Activated naive CD8-positive, alpha-beta T cell treated with anti-CD3 and anti-CD28 coated beads, Interleukin-2, amount 10 ng/mL, durations not matched to agents 7 days and 5 days (primary cell): ENCODE measurements at places on chromosomes 4 and X. TPM values are rescaled to one million over a fixed set of nuclear protein-coding genes. Genes with fewer than 3 reads are reported as not detected.

DNA sequence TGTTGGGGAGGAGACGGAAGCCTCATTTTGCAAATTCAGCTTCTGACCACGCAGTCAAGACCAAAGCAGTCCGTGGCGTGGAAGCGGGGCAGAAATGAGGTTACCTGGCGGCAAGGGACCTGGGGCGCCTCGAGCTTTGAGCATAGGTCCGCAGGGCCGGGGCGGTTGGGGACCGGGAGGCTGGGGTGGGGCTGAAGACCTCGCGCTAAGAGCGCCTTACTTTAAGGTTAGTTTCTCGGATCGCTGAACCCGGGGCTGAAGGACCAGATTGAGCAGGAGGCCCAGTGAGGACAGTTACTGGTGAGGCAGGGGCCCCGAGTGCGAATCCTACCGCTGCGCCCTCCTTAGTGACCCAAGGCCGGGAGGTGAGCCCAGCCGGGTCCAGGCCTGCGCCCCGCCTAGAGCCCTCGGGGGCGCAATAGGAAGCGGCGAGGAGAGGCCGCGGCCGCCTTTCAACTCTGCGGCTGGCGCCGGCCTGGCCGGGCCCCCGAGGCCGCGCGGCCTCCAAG lies 7.5 kb downstream of the MSX1 start:
- peak; percentile 41 for DNase-seq

DNA sequence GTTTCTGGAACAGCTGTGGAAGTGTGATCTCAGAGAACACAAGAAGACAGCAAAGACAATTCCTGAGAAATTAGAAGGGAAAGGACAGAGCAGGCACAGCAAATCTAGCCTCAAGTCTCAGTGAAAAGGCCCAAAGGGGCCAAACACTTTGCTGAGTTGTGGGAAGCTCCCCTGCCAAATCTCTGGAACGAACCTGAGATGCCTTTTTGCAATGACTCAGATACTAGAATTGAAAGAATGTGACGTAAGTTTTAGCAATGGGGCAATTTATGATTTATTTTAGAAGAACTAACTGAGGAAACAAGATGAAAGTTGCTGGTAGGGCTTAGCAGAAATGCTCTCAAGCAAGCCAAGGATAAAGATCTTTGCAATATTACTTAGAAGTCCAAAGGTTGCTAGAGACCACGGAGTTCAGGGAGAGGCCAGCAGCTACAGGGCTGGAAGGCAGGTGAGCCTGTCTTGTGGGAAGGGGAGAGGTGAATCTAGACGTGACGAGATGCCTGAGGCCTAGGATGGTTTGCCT lies 92.8 kb downstream of the AMELX start:
- no peak for DNase-seq

GRCh38 chrX:113947548-113947947 lies 636.3 kb upstream of the HTR2C start:
- DNase-seq: no peak

Gene HTATSF1
- 63.8 TPM for total RNA-seq

Gene RNF212
- 8.1 TPM for total RNA-seq
